D721Med (cell line): ENCODE measurements at places on chromosomes 5 and 9.

DNA sequence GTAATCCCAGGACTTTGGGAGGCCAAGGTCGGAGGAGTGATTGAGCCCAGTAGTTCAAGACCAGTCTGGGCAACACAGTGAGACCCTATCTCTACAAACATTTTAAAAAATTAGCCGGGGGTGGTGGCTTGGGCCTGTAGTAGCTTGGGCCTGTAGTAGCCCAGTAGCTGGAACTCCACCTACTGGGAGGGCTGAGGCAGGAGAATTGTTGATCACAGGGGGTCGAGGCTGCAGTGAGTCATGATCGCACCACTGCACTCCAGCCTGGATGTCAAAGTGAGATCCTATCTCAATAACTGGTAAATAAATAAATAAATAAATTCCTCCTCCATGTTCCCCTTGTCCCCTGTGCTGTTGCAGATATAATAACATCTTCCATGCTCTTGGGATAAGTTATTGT lies 14.3 kb downstream of the VCAN start:
- DNase-seq, result no peak

DNA sequence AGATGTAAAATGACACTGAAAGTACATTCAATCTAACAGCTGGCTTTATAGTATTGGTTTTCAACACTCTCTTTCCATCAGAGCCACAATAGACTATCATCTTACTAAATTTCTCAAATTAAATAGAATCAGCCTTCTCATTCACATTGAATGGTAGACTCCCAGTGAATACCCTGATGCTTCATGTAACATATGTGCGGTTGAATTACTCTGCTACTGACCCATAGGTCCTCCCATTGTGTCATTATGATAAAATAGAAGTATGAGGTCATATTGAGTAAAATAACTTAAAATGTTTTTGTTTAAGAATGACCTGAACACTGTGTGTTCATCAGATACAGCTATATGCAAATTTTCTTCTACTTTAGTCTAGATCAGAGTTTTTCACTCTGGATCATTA lies 75.9 kb upstream of the ADAMTSL1 start:
- no peak for DNase-seq

- no peak for DNase-seq
Observed at GRCh38 chr5:101543780-101544179, 640.7 kb upstream of the ST8SIA4 start.

DNA sequence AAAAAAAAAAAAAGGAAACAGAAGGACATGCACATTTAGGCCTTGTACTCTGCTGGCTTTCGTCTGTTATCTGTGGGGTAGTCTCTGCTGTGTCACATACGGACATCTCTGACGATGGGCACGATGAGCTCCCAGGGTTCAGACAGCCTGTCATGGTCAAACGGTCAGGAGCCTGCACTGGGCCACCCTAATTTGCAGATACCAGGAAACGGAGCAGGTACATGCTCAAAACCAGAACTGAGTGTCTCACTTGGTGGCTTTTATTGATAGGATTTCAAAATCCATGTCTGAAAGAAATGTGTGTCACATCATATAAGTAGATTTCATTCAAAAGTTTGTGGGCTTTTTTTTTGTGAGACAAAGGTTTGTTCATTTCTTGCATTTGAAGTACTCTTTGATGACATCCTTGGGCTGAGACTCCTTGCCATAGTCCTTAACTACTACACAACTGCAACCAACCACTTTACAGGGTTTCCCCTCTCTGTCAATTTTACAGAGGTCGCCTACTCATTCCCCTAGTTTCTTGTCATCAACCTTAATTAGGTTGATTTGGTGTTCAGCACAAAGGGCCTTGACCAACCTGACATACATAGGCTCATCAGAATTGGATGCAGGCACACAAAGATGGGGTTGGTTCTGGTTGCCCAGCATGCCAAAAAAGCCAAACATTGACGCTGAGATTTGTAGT lies 9.0 kb downstream of the CKMT2 start:
- no peak for DNase-seq

GRCh38 chr5:37774912-37775483 lies 64.8 kb downstream of the GDNF start:
- DNase-seq, result no peak

DNA sequence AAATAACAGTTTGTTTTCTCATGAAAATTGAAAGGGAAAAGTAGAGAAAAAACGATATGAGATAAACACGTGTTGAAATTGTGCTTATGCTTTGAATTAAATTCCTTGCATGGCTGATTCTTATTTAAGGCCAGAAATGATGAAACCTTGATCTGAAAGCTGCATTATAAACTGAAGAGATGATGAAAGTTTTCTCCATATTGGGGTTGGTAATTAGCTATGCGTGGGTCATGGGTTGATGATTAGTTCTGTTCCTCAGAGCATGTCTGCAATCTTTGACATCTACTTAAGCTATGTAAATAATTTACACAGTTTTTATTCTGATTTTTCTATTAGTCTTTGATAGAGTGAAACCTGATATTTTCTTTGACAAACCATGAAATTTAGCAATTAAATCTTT lies 264.1 kb downstream of the CD180 start:
- DNase-seq, result no peak
